ENCODE measurements at places on chromosomes 5 and 9.
A peak's percentile ranks its signal among the peaks of the same experiment; 100 is the strongest.

GRCh38 chr9:108783326-108783725 lies 72.5 kb downstream of the ACTL7B start:
- DNase-seq, result peak; percentile 32

DNA sequence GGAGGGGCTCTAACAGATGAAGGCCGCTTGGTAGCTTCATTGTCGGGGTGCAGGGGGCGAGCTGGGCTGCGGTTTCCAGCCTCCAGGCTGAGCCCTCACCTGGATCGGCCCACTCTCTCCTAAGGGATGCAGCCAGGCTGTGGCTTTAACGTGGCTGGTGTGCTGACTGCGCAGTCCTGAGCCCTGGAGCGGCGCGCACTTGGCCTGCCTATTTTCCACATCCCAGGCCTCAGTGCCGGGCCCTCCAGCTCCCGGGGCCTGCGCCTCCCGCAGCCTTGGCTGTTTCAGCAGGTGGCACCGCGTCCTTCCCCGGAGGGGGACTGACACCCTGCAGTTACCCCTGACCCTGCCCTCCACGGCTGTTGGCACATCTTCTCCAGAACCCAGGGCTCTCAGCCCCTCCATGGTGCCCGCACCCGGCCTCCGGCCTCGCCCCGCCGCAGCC lies 1.4 kb downstream of the RNU6ATAC start:
- DNase-seq, result no peak

- no peak for DNase-seq
These were observed 37.1 kb upstream of the TNC start for GRCh38 chr9:115155037-115155436.

DNA sequence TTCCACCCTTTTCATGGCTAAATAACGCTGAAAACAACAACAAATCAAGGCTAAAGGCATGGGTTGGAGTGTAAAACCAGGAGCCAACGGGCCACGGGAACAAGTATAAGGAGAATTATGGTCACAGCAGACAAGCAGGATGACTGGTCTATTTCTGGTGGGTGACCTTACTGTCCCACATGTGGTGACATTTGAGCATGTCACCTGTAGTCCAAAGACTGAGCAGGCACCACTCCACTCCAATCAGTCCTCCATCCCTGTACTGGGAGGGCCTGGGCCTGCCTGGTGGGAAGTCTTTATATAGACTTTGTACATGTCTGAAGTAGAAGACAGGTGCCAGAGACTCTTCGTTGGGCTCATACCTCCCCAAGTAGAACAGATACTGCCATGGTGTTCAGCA lies 36.8 kb downstream of the C9orf153 start:
- DNase-seq, result no peak

DNA sequence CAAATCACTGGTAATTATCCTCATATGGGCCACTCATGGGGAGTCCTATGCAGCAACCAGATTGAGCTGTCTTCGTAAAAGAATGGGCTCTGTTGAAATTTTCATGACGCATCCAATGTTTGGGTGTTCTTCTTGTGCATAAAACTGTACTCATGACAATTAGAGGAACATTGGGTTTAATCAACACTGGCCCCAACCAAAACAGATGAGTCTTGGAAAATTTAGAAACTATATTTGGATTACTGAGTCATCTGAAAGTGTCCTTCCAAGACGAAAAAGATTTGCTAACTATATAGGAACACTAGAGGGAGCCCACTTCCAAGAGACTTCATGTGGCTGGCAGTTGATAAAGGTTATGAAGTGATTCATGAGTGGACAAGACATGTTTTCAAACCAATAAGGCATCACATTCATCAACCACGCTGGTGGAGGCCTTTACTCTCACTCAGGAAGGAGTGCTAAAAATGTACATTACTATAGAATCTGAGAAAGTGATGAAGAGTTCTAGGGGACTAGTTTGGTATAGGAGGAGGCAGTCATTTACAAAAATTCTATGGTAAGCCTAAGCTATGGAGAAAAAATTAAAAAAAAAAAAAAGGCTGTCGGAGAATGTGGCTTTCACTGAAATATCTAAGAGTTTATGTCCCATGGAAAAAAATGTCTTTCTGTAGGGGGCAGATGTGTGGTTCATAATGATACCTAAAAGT lies 313.5 kb downstream of the PRDM9 start:
- DNase-seq, result peak; percentile 59

- DNase-seq, result no peak
These were observed 22.5 kb upstream of the S1PR3 start for GRCh38 chr9:88968799-88969198.

- DNase-seq, result no peak
These were observed 155.8 kb downstream of the SEMA5A start for GRCh38 chr5:9390113-9390512.

GRCh38 chr9:117750401-117750800 lies 46.2 kb downstream of the TLR4 start:
- no peak for DNase-seq

DNA sequence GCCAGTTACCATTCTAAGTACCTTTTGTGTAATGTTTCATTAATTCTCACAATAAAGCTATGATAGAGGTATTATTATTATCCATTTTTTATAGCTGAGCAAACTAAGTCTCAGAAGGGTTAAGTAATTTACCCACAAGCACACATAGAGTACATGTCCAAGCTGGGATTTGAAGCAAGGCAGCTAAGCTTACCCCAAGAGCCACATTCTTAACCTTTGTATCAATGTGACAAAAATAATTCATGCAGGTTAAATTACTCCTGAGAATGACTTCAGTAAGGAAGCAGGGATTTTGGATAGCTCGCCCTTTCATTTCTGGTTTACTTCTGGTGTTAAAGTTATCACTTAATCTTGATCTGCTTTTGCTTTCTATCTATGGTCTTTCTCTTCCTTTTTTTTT lies 141.9 kb downstream of the ACTBL2 start:
- DNase-seq, result peak; percentile 26

GRCh38 chr9:30928045-30928444 lies 1456.4 kb upstream of the ACO1 start:
- no peak for DNase-seq

DNA sequence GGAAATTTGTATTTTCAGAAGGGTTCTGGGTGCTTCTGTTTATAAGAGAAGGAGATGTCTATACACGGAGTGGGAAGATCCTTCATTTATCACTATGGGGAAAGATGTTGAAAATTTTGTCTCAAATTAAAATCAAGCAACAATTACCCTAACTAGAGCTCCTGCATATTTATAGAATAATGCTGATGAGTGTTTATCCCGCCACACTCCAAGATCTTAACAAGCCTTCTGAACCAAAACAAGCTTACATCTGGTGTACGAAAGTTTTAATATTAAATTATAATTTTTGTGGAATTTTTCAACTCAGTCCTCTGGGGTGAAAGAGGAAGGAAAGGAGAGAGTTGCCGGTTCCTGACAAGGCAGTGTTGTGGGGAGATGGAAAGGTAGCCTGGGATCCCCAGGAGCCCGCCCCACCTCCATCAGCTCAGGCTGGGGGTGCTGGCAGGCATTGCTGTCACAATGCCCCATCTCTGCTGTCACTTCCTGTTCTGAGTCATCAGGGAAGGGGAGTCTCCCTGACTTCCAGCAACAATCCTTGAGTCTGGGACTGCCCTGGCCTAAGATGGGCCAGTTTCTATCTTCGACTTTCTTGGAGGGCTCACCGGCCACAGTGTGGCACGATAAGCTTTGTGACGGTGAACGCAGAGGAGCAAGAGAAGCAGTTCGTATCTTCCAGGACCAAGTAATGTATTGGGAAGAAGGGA lies 64.5 kb downstream of the ERAP1 start:
- DNase-seq, result peak; percentile 2

DNA sequence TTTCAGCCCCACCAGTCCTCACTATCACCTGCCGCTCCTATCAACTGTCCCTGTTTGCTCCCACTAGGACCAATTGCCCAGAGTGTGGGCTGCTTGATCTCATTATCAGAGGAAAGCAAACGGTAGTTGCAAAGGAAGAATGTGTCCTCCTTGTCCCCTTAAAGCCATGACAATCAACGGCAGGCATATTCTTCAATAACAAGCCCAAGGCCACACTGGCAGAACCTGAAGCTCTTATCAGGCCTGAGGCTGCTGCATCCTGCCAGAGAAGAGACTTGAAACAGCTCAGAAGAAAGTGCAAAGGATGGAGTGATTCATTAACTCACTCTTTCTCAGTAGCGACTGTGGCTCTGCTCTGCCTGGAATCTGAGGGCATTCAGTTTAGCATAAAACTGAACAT lies 39.2 kb upstream of the MAN2A1 start:
- DNase-seq, result no peak

All from MV-4-11 (cell line).